Upper lobe of right lung (tissue), 1 donor: ENCODE measurements at places on chromosomes 3 and 15. TPM values are rescaled to one million over a fixed set of nuclear protein-coding genes. Genes with fewer than 3 reads are reported as not detected.

- no peaks in the 10 kb centered on the region for H3K4me1 ChIP-seq
- no peaks in the 10 kb centered on the region for H3K36me3 ChIP-seq
- no peaks in the 10 kb centered on the region for H3K27me3 ChIP-seq
- no peak overlapping the region for H3K27ac ChIP-seq
- no peak overlapping the region for H3K4me3 ChIP-seq
These were observed 117.6 kb upstream of the BFSP2 start for GRCh38 chr3:133282236-133282635.

- no peak for DNase-seq
- no peak overlapping the region for H3K27ac ChIP-seq
- H3K4me1 ChIP-seq: no peaks in the 10 kb centered on the region
- no peaks in the 10 kb centered on the region for H3K27me3 ChIP-seq
These were observed 525.8 kb downstream of the SHQ1 start for GRCh38 chr3:72322264-72322976.

DNA sequence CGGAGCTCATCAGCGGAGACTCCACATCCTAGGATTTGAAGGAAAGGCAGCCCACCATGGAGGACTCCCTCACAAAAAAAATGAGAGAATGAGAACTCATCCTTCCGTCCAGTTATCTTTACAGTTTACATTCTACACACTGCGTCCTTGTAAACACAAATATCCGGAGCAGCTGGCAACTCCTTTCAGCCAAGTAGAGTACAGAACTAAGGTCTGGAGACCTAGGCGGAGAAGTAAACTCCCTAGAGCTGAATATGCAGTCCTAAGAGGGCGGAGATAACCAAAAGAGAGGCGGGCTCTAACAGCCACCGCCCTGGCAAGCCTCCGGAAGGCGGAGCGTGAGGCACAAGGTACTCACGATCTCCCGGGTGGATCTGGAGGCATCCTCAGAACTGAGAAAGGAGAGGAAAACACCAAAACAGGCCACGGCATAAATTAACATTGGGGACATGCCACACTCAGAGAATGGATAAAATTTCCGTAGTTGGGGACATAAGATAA lies 924 bp upstream of the SIN3A start:
- peak overlapping the region; percentile 94 for H3K4me3 ChIP-seq
- H3K27me3 ChIP-seq: no peaks in the 10 kb centered on the region
- no peaks in the 10 kb centered on the region for H3K36me3 ChIP-seq
- peak; percentile 91 for DNase-seq
- peaks cover 26% of the 10 kb centered on the region for H3K4me1 ChIP-seq

DNA sequence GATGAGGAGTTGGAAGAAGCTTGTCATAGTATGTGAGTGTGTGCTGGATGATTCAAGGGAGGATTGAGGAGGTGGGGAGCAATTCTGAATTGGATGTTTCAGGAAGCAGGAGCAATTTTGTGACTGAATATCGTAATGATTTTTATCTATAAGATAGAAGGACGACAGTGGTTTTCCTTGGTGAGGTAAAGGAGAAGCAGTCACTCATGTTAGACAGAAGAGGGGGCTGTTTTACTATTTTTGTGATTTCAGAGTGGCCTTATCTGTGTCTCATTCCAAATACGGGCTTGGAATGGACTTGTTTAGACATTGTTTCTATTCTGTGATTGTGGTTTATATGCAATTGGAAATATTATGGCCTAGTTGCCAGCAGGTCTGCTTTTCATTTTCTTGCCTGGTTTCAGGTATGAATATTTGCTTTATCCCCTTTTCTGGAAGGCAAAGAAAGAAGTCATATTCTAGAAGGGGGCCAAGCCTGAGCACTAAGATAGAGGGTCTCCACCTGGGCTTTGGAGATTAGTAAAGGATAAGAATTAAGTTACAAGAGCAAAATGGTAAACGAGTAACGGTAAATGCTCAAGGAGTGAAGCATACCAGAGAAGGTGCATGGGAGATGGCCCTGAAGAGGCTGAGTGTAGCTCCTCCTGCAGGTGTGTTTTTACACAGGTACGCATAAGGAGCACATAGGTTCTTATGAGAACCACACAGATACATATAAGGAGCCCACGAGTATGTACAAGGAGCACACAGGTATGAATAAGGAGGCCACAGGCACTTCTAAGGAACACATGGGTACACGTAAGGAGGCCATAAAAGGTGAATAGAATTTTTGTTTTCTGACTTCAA lies 124.6 kb upstream of the KCNAB1 start:
- DNase-seq: no peak
- no peaks in the 10 kb centered on the region for H3K4me1 ChIP-seq
- no peaks in the 10 kb centered on the region for H3K27me3 ChIP-seq
- no peaks in the 10 kb centered on the region for H3K36me3 ChIP-seq
- H3K4me3 ChIP-seq: no peak overlapping the region

- peaks cover 73% of the 10 kb centered on the region for H3K36me3 ChIP-seq
- no peak overlapping the region for H3K4me3 ChIP-seq
- no peak for DNase-seq
- H3K27me3 ChIP-seq: no peaks in the 10 kb centered on the region
- no peak overlapping the region for H3K27ac ChIP-seq
- no peaks in the 10 kb centered on the region for H3K4me1 ChIP-seq
These were observed 15.9 kb upstream of the TM4SF19 start for GRCh38 chr3:196354132-196354531.

DNA sequence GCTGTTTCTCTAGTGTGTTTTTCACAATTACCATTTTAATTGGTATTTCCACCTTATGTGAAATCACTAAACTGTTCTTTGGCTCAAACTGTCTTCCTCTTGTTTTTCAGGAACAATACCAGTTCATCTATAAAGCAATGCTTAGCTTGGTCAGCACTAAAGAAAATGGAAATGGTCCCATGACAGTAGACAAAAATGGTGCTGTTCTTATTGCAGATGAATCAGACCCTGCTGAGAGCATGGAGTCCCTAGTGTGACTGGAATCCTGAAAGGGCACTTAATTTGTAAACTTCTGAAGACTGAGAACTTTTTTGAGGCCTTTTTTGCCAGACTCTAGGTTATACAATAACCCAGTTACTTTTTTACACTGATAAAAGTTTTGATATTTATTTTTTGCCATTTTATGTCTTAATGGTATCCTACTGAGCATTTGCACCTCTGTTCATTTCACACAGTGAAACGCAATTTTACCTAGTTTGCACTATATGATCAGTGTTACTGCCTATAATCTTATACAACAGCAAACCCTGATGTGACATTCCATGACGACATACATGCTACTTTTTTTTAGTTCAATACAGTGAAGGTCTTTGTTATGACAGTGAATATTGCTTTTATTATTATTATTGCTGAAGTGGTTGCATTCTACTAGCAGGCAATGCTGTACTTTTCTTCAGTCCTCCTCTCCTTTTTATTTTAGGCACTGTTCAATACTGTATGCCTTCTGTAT lies 80.1 kb downstream of the FEZF2 start:
- H3K27ac ChIP-seq: no peak overlapping the region
- no peaks in the 10 kb centered on the region for H3K27me3 ChIP-seq
- DNase-seq: no peak
- H3K36me3 ChIP-seq: peaks cover 12% of the 10 kb centered on the region
- H3K4me1 ChIP-seq: no peaks in the 10 kb centered on the region
- H3K4me3 ChIP-seq: no peak overlapping the region

GRCh38 chr3:113231827-113232253 lies 20.5 kb downstream of the BOC start:
- no peak for DNase-seq
- peaks cover 10% of the 10 kb centered on the region for H3K4me1 ChIP-seq

DNA sequence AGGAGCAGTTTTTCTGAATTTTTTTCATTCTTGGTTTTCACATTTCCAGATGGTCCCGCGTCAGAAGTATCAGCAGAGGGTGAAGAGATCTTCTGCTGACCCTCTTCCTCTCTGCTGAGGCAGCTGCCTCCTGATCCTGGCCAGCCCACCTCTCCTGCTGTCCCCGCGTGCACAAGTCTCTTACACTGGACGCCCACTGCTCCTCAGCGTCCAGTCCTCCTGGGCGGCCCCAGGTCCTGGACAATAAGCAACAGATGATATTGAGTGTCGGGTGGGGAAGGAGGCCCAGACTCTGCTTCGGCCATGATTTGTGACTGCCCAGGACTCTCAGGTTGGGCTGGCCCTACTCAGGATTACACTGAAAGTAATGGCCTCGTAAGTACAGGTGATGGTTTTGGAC lies 50.1 kb downstream of the KLHL25 start:
- DNase-seq: no peak
- peaks cover 5% of the 10 kb centered on the region for H3K4me1 ChIP-seq

GRCh38 chr3:23735062-23735461 lies 70.7 kb upstream of the UBE2E1 start:
- DNase-seq: no peak
- no peaks in the 10 kb centered on the region for H3K36me3 ChIP-seq
- no peaks in the 10 kb centered on the region for H3K27me3 ChIP-seq

- no peak overlapping the region for H3K27ac ChIP-seq
- H3K4me1 ChIP-seq: no peaks in the 10 kb centered on the region
- H3K4me3 ChIP-seq: no peak overlapping the region
- H3K27me3 ChIP-seq: no peaks in the 10 kb centered on the region
- H3K36me3 ChIP-seq: no peaks in the 10 kb centered on the region
- no peak for DNase-seq
These were observed 16.0 kb downstream of the CAPN3 start for GRCh38 chr15:42375252-42375651.

GRCh38 chr3:31481697-31482096 lies 51.0 kb upstream of the STT3B start:
- no peak overlapping the region for H3K27ac ChIP-seq
- no peaks in the 10 kb centered on the region for H3K27me3 ChIP-seq
- no peaks in the 10 kb centered on the region for H3K36me3 ChIP-seq
- H3K4me1 ChIP-seq: no peaks in the 10 kb centered on the region

DNA sequence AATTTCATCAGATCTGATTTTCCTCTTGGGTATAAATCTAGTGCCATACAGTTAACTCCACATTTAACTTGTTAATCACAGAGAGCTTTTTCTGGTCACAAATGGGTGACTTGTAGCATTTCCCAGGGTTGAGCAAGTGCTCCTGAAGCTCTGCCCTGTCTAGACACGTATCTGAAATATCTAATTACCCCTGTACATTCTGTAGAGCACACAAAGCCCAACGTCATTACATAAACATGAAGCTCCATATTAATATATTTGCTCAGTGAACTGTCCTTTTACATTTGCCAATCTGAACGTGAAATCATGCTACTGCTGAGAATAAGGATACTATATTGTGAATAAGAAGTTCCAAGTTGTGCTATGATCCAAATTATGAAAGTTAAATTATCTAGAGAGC lies 49.0 kb downstream of the THBS1 start:
- no peaks in the 10 kb centered on the region for H3K36me3 ChIP-seq
- DNase-seq: no peak
- peak overlapping the region; percentile 4 for H3K27ac ChIP-seq
- H3K4me1 ChIP-seq: peaks cover 24% of the 10 kb centered on the region
- H3K27me3 ChIP-seq: no peaks in the 10 kb centered on the region

GRCh38 chr3:23038471-23038870 lies 164.7 kb upstream of the UBE2E2 start:
- no peak overlapping the region for H3K27ac ChIP-seq
- no peaks in the 10 kb centered on the region for H3K36me3 ChIP-seq
- DNase-seq: no peak
- H3K4me1 ChIP-seq: peaks cover 42% of the 10 kb centered on the region
- no peak overlapping the region for H3K4me3 ChIP-seq
- no peaks in the 10 kb centered on the region for H3K27me3 ChIP-seq

DNA sequence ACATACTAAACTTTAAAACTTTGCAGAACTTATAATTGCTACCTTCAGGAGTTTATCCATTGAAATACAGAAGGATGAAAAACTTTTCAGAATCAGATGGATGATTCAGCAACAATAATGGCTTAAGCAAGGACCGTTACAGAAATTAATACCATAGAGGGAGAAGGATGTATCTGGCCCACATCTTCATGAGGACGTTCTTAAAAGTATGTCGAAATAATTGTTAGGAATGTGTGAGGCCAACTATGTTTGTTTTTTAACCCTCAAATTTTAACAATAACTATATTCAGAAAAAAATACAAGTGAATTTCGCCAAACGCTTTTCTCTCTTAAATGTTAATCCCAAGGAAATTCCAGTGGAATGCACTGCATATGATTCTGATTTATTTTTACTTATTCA lies 105.2 kb upstream of the EPHA3 start:
- no peak for DNase-seq
- no peaks in the 10 kb centered on the region for H3K27me3 ChIP-seq
- no peaks in the 10 kb centered on the region for H3K4me1 ChIP-seq
- no peak overlapping the region for H3K27ac ChIP-seq
- no peaks in the 10 kb centered on the region for H3K36me3 ChIP-seq
- H3K4me3 ChIP-seq: no peak overlapping the region

DNA sequence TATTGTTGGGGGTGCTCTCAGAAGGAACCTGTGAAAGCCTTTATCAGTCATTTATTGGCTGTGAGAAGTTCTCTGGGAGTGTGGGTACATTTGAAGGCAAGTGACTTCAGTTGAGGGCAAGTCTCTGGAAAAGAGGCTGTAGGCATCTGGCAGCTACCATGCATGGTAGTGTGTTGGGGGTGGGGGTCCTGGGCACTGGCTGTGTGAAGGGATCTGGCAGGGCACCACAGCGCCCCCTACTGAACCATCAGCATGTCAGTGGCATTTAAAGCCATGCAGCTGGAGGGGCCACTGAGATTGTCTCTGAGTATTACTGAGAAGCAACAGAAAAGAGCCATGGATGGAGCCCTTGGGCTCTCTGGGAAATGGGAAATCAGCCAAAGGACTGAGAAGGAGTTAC lies 30.6 kb downstream of the CRTAP start:
- H3K4me1 ChIP-seq: peaks cover 14% of the 10 kb centered on the region
- H3K27me3 ChIP-seq: no peaks in the 10 kb centered on the region
- no peak overlapping the region for H3K4me3 ChIP-seq
- no peak for DNase-seq
- H3K27ac ChIP-seq: no peak overlapping the region

GRCh38 chr15:66287461-66288057 lies 5.8 kb upstream of the DIS3L start:
- no peak overlapping the region for H3K4me3 ChIP-seq
- peaks cover 4% of the 10 kb centered on the region for H3K4me1 ChIP-seq
- no peak for DNase-seq
- H3K27ac ChIP-seq: no peak overlapping the region

GRCh38 chr3:87350367-87351199 lies 74.2 kb upstream of the POU1F1 start:
- H3K4me3 ChIP-seq: no peak overlapping the region

- no peak for DNase-seq
- peaks cover 40% of the 10 kb centered on the region for H3K4me1 ChIP-seq
- H3K27me3 ChIP-seq: no peaks in the 10 kb centered on the region
These were observed 17.6 kb downstream of the SEMA3F start for GRCh38 chr3:50172626-50173220.

SCN11A gene
- 0.14 TPM for total RNA-seq

CPLX3 gene
- total RNA-seq: not detected

GOLGA6L26 gene
- not detected for total RNA-seq

GPR156 gene
- total RNA-seq: 0.09 TPM

FES gene
- 48.0 TPM for total RNA-seq

PLA2G4E gene
- 1.5 TPM for total RNA-seq

TTC21A gene
- 11.6 TPM for total RNA-seq

TNFSF10 gene
- 140 TPM for total RNA-seq

BNC1 gene
- total RNA-seq: 3.1 TPM

SNX22 gene
- 28.3 TPM for total RNA-seq

MYZAP gene
- total RNA-seq: 30.9 TPM

GCNT3 gene
- total RNA-seq: 1.1 TPM

NRROS gene
- 19.5 TPM for total RNA-seq

MYRIP gene
- total RNA-seq: 5.9 TPM
